ENCODE measurements at places on chromosomes 5 and 9.

DNA sequence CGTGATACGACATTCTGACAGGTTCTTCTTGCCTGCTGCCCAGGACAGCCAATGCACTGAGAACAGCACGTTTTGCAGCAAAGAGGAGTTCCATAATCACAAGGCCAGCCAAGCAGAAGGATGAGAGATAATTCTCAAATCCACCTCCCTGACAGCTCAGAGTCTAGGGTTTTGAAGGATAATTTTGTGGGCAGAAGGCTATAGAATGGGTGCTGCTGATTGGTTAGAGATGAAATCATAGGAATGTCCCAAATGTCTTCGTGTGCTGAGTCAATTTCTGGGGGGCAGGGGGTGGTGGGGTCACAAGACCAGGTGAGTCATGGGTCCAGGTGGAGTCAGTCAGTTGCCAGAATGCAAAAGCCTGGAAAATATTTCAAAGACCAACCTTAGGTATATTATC lies 175.5 kb upstream of the SLC30A5 start:
- no peak for DNase-seq

DNA sequence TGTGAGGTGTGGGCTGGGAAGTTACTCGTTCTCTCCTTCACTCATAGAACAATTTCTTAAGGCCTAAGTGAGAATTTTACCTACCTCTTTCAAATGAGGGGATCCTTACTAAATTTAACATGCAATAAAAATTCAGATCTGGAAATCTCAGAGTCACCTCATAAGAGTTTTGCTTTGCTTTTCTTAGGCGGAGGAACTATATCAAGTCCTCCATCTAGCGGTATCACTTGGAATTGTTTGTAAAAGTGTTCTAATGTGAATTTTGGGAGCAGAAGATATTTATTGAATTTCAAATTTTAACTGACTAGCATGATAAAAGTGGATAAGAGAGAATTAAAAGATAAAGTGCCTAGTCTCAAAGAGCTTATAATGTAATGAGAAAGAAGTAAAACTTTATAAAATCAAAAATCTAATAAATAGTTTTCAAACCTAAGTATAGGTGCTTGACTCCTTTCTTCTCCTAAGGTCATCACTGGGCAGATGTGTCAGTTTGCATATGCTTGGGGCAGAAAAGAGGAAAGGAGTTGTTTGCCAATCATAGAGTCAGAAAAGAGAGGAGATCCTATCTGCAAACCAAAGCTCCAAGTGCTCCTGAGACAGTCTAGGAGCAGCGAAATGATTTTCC lies 145.7 kb upstream of the DAB2 start:
- peak; percentile 41 for DNase-seq

- no peak for DNase-seq
Observed at GRCh38 chr5:172525307-172525995, 71.1 kb upstream of the SH3PXD2B start.

GRCh38 chr5:137902408-137903133 lies 13.3 kb downstream of the PKD2L2 start:
- DNase-seq: no peak

GRCh38 chr5:15249152-15249551 lies 250.8 kb upstream of the FBXL7 start:
- no peak for DNase-seq
